Fibroblast of skin of left quadriceps (primary cell): ENCODE measurements at places on chromosomes 11 and 22.

GRCh38 chr11:66741153-66741552 is 12.1 kb upstream of the SPTBN2 start:
- DNase-seq = no peak

DNA sequence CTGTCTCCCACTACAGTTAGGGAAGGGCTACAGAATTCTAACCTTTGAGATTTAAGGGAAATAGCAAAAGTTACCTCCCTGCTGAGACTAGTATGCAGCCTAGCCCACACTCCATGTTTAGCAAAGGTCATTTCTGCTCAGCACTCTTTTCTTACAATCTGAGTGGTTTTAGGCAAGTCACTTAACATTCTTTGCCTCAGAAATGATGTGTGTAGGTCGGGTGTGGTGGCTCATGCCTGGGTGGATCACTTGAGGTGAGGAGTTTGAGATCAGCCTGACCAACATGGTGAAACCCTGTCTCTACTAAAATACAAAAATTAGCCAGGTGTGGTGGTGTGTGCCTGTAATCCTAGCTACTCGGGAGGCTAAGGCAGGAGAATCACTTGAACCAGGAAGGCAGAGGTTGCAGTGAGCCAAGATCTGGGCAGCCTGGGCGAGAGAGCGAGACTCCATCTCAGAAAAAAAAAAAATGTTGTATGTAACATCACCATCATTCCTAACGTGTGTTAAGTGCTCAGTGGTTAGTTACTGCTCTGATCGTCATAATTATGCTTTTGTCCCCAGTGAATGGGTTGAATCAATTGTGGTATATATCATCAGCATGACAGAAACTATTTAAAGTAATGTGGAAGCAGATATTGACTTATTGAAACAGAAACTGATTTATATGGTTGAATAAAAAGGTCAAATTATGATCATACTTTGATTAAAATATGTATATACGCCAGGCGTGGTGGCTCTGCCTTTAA is 55.0 kb downstream of the COPB1 start:
- no peak for DNase-seq

DNA sequence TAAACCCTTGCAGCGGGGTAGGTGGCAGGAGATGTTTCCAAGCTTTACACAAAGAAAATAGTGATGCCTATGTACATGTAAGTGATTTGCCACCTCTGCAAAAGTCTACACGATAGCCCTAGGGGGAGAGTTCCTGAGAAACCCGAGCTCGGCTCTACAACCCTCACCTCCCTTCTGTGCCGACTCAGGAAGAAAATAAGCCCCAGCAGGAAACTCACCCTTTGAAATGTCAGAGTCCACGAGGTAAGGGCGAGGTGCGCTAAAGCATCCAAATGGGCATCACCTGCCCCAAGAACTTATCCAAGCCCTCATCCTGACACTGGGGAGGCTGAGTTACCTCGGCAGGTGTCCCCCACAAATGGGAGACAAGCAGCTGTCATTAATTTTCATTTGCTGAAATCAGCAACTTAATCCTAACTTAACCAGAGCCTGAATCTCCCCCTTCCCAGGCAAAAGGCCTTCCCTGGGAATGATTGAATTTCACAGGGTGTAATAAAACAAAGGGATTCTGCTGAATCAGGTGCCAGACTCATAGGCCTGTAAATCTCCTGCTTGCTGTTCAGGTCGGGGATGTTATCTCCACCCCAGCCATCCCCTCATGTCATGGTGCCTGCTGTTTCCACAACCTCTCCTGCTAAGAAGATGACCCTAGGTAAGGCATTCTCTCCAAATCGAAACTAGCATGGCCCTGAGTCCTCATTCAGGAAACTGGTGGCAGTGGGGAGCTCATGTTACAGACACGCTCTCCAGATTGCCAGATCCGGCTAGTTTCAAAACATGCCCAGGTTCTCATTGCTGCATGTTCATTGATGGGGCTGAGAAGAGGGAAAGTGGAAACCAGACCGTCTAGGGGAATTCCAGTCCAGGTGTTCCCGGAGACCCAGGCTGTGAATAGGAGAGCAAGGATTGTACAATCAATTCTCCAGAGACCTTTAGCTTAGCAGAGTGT is 105.3 kb upstream of the KIRREL3 start:
- DNase-seq = peak; percentile 49

GRCh38 chr11:60251485-60252212 is 8.7 kb upstream of the MS4A4E start:
- DNase-seq = no peak

GRCh38 chr11:134417871-134418840 is 6.1 kb upstream of the B3GAT1 start:
- peak; percentile 0 for DNase-seq

DNA sequence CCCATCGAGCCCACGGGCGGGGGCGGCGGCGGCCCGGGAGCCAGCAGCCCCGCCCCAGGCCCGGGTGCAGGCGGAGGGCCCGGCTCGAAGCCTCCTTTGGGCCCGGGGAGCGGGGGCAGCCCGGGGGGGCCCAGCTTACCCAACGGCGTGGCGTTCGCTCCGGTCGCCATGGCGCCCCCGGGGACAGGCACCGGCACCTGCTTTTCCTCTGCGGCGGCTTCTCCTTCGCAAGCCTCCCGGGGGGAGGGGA is 194 bp downstream of the SF1 start:
- DNase-seq = no peak

GRCh38 chr11:93908689-93909088 is 58.3 kb upstream of the VSTM5 start:
- DNase-seq = peak; percentile 88
